ENCODE measurements at places on chromosomes 3 and 15.

DNA sequence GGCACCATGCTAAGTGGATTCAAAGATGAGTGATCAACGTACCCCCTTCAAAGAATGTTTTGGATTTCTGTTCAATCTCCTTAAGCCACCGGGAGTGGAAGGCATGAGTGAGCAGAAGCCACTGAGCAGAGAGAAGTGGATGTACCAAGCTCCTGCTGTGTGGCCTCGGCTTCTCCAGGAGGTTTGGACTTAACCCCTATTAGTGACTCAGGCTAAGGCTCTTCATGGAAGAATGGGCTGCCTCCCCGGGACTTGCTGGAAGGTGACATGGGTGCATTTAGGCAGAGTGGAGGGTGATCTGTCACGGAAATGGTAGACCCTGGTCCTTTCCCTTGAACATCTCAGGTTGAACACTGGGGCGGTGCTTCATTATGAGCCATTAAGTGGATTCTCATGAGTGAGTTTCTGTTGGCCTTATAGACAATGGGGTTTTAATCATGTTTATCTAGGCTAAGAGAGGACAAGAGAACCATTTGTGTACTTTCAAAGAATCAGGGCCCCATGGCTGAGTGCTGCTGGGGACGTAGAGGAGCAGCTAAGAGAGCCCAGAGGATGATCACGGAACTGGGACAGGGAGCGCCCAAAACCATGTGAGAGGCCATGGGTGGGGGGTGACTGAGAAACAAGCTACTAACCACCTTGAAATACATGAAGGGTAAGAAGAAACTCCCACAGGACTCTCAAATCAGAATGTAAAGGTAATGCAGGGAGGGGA is 62.2 kb downstream of the HES1 start:
- no peak for DNase-seq

- DNase-seq, result no peak
These were observed 106.8 kb downstream of the ARRDC4 start for GRCh38 chr15:98067339-98067738.

DNA sequence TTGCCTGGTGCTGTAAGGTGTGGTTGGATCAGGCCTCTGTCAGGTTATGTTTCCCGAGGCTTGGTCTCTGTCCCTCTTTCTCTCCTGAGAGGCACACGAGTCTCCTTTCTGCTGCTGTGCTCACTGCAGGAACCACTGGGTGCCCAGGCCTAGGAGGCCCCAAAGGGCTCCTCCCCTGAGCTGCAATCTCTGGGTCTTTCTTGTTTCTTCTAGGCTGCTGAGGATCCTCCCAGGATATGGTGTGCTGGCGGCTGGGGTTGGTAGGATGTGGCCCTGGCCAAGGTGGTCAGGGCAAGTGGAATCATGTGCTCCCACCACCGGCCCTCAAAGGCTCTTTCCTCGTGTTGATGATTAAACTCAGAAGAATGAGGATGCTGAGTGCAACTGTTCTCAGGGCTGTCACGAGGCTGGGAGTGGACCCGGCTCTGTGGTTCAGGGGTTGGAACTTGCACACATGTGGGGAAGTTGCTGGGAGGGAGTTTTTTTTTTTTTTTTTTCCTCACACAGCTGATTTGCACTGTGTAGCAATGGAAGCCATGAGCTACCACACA is 43.6 kb upstream of the CTSH start:
- no peak for DNase-seq

DNA sequence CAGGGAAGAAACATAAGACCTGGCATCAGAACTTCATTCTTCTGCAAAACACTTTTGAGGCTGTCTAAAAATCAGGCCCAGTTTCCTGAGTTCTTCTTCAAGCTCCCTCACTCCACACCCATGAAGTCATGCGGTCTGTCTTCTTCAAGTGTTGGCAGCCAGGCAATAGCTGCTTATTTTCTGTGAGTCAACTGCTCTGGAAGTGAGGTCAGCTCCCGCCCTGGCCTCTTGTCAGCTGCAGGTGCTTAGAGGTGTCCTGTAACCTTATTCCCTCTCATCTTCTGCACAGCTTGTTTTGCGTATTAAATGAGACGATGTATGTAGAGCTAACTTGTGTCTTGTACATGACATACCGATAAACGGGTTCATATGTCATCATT is 226.1 kb downstream of the ADAMTS17 start:
- no peak for DNase-seq

GRCh38 chr3:37624276-37624675 is 237.4 kb upstream of the CTDSPL start:
- no peak for DNase-seq

DNA sequence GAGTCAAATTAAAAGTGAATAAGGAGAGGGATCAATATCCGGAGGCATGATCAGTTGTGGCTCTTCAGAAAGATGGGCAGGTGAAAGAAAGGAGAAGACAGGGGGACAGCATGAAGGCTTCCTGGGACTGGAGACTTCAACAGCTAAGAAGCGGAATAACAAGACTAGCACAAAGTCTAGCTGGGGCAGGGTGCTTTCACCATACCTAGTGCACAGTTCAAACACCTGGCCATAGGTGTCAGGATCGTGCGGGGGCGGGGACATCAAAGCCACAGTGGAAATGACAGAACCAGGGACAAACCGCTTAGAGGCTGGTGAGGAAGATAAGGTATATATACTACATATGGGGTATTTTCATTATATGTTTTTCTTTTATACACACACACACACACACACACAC is 66.2 kb upstream of the FOXP1 start:
- DNase-seq, result no peak

DNA sequence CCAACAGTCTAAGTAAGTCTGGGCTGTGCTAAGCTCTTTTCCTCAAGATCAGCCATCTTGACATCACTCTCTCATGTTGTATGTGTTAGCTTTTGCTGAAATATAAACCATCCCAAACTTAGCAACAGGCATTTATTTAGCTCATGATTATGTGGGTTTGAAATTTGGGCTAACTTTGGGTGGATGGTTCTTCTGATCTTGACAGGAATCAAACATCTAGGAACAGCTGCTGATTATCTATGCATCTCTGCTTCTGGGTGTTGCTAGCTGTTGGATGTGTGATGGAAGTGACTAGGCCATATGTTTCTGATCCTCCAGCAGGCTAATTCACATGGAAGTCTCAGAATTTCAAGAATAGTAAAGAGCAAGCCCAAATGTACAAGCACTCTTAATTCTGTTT is 615.2 kb upstream of the TGFBR2 start:
- no peak for DNase-seq

DNA sequence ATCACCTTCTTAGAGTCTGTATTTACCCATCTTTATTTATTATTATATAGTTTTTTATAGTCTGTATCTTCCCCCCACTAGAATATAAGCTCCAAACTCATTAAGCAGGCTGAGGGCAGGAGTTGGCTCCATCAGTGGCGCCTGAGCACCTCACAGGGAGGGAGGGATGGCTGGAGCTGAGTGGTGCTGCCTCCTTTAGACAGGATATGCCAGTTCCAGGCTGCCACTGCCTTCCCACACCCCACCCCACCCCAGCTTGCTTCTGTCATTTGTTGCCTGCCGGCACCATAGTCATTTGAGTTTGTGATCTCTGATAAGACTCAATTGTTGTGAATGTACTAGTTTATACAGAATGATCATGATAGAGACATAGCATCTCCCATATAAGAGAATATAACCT is 85.5 kb downstream of the KLHL25 start:
- no peak for DNase-seq

DNA sequence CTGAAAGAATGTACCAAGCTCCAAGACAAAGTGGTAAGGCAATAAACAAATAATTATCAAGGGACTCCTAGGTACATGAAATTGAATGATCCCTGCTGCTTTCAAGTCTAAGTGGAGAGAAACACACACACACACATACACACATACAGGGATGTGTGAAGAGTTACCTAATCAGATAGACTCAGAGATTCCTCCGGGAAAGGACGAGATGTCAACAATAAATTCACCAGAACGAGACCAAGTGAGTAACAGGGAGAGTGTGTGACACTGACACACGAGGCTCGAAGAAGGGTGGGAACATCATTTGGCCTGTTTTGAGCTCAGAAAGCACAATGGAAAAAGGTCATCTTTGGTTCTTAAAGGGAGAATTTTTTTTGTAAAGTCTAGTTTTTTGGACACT is 13.4 kb downstream of the LRIG1 start:
- no peak for DNase-seq

- DNase-seq, result no peak
These were observed 206.7 kb upstream of the IGF1R start for GRCh38 chr15:98441599-98441998.

- no peak for DNase-seq
These were observed 95.5 kb upstream of the DPPA4 start for GRCh38 chr3:109432833-109433232.

- no peak for DNase-seq
These were observed 16.8 kb downstream of the IGDCC4 start for GRCh38 chr15:65405791-65406423.

GRCh38 chr3:79369306-79369705 is 398.5 kb downstream of the ROBO1 start:
- DNase-seq, result no peak

DNA sequence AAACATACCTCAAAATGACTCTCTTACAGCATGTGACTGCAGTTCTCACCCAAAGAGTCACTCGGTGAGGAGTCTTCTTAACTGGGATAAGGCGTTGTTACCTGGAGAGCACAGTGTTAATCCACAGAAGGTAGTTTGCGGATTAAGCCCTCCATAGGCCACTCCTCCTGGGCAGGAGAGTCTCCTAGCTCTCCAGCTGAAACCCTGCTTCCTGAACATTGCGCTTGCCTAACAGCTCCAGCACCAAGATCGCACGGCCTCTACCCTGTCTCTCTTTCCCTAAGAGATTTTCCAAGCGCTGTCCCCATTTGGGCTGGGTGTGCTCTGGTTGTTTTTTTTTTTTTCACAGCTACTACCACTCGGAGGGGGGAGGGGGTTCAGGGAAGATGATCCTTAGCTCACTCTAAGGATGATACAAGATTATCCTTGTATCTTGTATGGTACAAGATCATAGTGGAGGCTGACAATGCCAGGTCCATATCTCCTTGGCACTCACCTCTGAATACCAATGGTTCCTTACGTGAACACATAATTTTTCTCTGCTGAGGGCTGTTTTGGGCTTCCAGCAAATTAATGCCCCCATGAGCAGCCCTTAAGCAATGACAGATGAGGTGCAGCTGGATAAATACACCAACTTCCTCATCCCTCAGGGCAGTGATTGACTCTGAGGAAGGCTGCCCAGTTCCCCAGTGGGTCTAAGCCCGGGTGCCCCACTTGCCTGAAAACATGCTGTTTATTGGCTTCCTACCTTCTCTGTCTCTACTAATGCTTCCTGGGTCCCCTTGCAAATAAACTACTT is 185.2 kb upstream of the TSC22D2 start:
- DNase-seq, result no peak

- DNase-seq, result no peak
These were observed 57.0 kb upstream of the PTX3 start for GRCh38 chr3:157379525-157380140.

- no peak for DNase-seq
These were observed 28.9 kb downstream of the NXPE3 start for GRCh38 chr3:101807888-101808287.

GRCh38 chr3:73024836-73025235 is 28.2 kb downstream of the PPP4R2 start:
- DNase-seq, result no peak

GRCh38 chr3:74845081-74845480 is 230.6 kb upstream of the CNTN3 start:
- DNase-seq, result no peak

- no peak for DNase-seq
These were observed 27.3 kb upstream of the ST8SIA2 start for GRCh38 chr15:92366381-92366780.

GRCh38 chr15:80888846-80889245 is 100.8 kb downstream of the MESD start:
- DNase-seq, result no peak

- no peak for DNase-seq
These were observed 329.1 kb downstream of the FOXP1 start for GRCh38 chr3:71254281-71255057.

DNA sequence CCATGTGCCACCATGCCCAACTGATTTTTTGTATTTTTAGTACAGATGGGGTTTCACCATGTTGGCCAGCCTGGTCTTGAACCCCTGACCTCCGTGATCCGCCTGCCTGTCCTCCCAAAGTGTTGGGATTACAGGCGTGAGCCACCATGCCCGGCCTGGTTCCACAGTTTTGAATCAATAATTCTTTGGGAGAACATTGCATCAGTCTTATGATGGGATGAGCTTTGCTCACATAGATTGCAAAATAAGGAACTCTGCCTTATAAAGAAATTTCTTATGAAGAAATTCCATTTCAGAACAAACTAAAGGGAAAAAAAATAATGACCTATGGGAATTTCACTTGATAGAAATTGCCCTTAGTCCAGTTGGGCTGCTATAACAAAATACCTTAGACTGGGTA is 15.8 kb upstream of the TMPRSS7 start:
- DNase-seq, result no peak

All from activated CD4-positive, alpha-beta T cell treated with anti-CD3 and anti-CD28 coated beads for 4 hours (primary cell).